Esophagus squamous epithelium (tissue), 5 donors: ENCODE measurements at places on chromosomes 2 and 18.

- no peak for DNase-seq
Measured at GRCh38 chr2:173962031-173962430, 3.1 kb downstream of the SP3 start.

GRCh38 chr2:161241894-161242293, 66.3 kb upstream of the PSMD14 start:
- DNase-seq: no peak

DNA sequence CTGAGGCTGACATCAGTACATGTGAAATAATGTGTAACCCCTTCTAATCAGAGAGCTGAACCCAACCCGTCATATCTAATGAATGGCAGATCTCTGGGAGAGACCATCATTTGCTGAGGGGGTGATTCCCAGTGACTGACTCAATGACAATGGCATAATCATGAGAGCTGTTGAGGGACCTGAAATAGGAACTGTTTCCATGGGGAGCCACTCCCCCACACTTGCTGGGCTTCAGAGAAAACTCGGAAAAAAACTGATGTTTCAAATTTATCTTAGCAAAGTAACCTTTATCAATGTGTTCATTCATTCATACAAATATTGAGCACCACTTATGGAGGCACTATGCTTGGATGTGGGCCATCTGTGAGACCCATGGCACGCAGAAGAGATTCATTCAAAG, 93.4 kb upstream of the ZBTB14 start:
- DNase-seq: no peak

- no peak for DNase-seq
Measured at GRCh38 chr18:11981543-11982366, 448 bp downstream of the IMPA2 start.

GRCh38 chr18:2878656-2879330, 32.0 kb downstream of the EMILIN2 start:
- DNase-seq: no peak
